ENCODE measurements at places on chromosomes 11 and 22. TPM values are rescaled to one million over a fixed set of nuclear protein-coding genes. Genes with fewer than 3 reads are reported as not detected.
A peak's percentile ranks its signal among the peaks of the same experiment; 100 is the strongest.

DNA sequence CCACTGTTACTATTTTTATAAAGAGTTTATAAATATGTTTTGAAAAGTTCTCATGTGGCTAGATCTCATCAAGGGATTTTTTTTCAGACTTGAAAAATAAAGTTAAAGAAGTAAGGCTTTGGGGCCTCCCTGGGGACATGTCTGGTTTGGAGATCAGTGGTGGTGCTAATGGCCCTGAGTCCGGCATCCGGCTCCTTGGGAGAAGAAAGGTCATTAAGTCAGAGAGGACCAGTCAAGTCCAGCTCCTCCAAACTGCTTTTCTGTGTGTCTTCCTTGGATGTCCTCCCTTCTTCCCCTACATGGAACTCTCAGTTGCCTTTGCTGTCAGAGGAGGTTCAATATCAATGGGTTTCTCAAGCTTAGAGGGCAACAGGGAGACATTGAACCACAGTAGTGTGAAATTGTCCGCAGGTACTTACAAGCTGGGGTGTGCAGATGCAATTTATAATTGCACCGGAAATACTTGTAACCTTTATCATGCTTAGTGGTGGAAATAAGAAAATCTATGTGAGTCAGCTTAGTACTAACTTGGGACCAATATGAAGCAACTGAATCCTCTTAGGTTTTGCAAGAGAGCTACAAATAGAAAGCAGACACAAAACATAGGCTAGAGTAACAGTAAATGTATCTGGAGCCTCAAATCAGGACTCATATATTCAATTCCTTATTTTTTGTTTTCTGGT is 144.3 kb downstream of the TEAD1 start:
- no peak for DNase-seq

DNA sequence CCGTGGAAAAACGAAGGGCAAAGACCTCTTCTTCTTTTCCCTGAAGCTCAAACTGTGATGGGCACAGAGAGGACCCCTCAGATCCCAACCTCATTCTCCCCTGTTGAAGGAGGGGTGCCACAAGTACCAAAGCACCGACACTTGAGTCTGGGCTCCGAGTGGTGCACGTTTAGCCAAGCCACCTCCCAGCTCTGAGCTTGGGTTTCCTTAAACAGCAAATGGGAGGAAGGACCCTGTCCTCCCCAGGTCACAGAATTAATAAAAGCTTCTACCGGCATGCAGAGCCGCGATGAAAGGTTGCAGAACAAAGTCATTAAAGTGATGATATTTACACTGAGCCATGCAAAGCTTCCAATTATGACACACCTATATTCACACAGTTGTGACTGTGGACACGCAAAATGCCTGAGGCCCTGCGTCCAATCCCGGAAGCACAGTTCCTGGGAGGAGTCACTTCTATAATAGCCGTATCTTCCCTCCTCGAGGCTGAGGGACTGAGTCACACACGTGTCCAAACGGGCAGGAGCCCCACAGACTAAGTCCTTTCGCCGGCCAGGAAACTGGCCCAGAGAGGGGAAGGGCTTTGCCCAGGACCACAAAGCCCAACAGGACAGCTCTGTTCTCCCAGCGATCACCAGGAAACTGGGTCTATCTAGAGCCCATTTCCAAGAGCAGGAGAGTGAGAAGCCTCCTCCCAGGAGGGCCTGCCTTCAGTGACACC is 922 bp upstream of the CSNK1E start:
- DNase-seq, result peak; percentile 95

GRCh38 chr11:74138572-74138971 is 32.2 kb downstream of the C2CD3 start:
- DNase-seq, result peak; percentile 22

DNA sequence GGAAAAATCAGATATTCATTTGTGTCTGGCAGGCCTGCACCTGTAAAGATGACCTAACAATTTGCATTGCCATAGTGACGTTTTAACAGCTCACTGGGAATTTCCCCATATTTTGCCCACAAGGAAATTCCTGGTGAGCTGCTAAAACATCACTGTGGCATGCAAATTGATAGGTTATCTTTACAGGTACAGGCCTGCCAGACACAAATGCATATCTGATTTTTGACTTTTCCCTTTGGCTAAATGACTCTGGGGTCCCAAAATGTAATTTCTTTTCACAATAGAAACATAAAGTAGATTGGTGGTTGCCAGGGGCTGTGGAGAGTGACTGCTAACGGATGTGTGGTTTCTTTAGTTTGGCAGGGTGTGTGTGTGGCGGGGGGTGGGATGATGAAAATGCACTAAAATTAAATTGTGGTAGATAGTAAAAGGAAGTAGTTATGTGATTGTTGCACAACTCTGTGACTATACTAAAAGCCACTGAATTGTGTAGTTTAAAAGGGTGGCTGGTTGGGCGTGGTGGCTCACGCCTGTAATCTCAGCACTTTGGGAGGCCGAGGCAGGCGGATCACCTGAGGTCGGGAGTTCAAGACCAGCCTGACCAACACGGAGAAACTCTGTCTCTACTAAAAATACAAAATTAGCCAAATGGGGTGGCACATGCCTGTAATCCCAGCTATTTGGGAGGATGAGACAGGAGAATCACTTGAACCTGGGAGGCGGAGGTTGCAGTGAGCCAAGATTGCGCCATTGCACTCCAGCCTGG is 18.5 kb upstream of the FEZ1 start:
- DNase-seq, result peak; percentile 16

- DNase-seq, result no peak
Observed at GRCh38 chr11:122600290-122600689, 55.2 kb upstream of the UBASH3B start.

GRCh38 chr11:35105319-35106079 is 33.5 kb upstream of the CD44 start:
- no peak for DNase-seq

GRCh38 chr22:28855355-28856094 is 27.8 kb upstream of the ZNRF3 start:
- DNase-seq, result peak; percentile 70

- DNase-seq, result no peak
Observed at GRCh38 chr22:28927630-28928029, 44.3 kb downstream of the ZNRF3 start.

DNA sequence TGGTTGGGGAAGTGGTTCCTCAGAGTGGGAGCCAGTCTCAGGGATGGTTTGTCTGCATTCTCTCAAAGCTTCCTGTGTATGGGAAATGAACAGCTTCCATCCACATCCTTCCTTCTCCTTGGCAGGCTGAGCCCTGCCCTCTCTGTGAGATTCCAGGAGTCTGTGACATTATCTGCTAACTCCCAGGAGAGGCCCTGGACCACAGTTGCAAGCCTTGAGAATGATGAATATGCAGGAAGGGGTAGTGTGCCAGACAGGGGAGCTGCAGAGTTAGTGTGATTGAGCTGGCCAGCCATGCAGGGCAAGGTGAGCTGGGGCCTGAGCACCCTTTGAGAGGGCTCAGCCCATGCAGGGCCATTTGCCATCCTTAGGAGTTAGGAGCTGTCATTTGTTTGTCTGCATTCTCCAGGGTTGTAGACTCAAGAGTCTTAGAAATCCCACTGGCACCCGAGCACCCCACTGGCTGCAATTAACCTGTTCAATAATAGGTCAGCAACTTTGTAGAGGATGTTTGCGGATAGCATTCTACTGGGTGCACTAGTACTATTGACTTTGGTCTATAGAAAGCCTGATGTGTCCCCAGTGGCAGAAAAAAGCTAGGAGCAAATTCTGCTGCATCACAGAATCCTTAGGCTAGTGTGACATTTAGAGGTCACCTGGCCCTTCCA is 299.0 kb upstream of the CADM1 start:
- no peak for DNase-seq

DNA sequence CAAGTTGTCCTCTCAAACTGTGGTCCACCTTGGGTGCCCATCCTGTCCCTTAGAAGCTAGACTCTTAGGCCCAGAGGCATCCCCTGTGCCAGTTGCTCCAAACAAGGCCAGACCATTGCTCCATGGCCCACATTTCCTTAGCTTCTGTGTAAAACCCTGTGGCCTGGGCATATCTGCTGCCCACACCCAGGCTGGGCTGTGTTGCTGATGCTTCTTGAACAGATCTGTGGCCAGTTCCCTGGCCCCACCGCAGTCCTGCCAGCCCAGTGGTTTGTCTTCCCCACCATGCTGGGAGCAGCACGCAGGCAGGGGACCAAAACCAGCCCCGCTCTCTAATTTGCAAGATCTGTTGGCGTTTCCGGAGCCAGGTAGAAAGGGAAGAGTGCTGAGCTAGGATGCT is 72.2 kb downstream of the CSNK2A3 start:
- DNase-seq, result no peak

DNA sequence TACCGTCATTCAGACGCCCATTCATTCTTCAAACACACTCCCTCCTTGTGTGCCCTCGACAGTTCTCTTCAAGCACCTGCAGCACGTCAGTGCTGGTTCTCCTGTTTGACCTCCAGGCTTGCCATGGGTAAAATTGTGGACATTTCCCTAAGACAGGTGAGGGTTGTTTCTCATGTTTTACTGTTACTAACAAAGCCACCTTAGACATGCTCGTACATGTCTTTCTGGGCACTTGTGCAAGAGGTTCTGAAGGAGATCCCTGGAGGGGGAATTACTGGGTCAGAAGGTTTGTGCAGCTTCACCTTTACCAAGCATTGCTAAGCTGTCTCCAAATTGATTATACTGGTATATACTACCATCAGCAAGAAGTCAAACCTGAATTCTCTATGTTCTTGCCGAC is 189.7 kb upstream of the TMEM45B start:
- DNase-seq, result no peak

DNA sequence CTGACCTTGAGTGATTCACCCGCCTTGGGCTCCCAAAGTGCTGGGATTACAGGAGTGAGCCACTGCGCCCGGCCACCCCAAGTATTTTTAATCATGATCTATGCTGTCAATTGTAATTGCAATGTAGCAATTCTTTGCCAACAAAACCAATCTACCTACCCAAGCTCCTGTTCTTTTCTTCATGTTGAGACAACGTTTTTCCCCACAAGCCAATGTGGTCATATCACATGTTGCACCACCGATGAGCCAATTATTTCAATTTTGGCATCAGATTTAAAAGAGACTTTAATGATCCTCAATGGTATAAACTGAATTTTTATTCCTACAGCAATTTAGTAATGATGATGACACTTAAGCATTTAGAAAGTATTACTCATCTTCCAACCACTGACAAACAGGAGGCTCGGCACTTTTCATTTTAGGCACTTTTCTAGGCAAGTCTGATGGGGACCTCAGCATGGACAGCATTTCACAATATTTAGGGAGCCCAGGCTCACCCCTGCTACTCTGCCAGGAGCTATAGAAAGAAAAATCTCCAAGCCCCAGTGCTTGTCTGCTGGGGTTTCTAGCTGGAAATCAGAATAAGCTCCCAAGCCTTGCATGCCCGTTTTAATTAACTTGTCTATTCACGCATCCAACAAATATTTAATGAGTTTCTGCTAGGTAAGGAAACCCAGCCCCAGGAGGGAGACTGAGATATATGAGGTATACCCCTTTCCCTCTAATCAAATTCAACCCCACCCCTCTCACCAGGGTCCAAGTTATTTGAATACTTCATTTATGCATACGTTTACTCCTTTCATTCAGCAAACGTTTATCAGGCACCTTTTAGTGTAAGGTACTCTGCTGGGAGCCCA is 291.4 kb downstream of the ST3GAL4 start:
- DNase-seq, result no peak

DNA sequence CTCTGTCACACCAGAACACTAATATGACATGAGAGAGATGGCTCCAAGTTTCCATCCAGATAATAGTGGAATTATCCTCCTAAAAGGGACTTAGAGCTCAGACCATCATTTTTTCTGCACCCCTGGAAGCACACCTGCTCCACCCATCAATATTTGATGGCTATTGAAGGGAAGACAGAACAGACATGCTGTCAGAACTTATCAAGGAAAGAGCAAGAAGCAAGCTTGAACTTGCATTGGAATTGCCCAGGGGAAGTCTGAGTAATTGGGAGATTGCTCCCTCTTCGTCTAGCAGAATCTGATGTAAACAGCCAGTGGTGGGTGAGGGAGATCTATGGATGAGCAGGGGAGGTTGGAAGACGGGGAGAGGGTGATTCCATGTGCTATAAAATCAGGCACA is 874.4 kb upstream of the TENM4 start:
- no peak for DNase-seq

- no peak for DNase-seq
Observed at GRCh38 chr11:15091625-15092024, 18.2 kb downstream of the CALCB start.

GRCh38 chr22:30868663-30869385 is 99.8 kb downstream of the MORC2 start:
- DNase-seq, result no peak

DNA sequence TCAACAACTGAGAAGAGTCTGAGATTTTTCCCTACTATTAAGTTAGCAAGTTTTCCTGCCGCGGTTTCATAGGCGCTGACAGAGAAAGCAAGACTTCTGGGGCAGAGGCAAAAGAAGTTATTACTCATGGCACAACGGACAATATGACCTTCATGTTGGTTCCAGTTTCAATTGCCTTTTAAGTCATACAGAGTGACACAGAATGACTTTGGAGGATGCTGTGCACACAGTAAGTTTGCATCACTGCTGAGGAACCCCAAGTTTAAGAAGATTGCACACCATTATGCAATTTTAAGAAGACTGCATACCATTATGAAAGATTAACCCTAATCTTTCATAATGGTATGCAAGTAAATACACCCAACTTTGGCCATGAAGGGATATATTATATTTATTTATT is 626.5 kb upstream of the CHORDC1 start:
- no peak for DNase-seq

DNA sequence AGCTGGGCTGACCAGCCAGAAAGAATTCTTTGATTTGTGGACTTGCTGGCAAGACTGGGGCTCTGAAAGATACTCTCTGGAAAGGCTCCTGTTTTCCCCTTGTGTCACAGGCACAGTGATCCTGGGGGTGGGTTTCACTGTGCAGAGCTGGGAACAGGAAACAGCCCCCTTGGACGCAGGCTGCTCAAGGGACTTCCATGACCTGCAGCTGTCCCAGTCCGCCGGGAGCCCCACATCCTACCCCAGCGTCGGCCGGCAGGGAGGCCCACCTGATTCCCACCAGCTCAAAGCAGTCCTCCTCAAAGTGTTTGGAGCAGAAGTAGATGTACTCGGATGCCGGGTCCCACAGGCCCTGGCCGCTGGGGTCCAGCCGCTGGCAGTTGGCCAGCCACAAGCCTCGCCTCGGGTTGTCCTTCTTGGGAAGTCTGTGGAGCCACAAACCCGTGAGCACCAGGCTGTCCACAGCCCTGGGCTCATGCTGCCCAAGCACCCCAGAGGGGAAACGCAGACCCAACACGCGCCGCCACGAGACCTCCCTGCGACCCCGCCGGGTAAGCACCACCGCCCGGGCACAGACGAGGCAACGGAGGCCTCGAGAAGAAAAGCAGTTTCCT is 824 bp downstream of the THAP7 start:
- no peak for DNase-seq

Gene NRGN
- 2.1 TPM for polyA plus RNA-seq

Gene MRPL23
- polyA plus RNA-seq, result 70.2 TPM

Gene TPH1
- polyA plus RNA-seq, result 16.1 TPM

Gene GPHA2
- 0.24 TPM for polyA plus RNA-seq

Gene EFCAB6
- polyA plus RNA-seq, result 1.5 TPM

Gene AKIP1
- polyA plus RNA-seq, result 15.0 TPM

Gene UBQLNL
- 0.70 TPM for polyA plus RNA-seq

Gene SLC16A8
- polyA plus RNA-seq, result 2.3 TPM

Gene CBLIF
- polyA plus RNA-seq, result 0.52 TPM

Gene UBASH3B
- polyA plus RNA-seq, result 2.8 TPM
